ENCODE measurements at places on chromosomes 16 and 17. TPM values are rescaled to one million over a fixed set of nuclear protein-coding genes. Genes with fewer than 3 reads are reported as not detected.

- H3K4me3 ChIP-seq: no peak overlapping the region
- DNase-seq: no peak
- H3K4me1 ChIP-seq: no peaks in the 10 kb centered on the region
- no peaks in the 10 kb centered on the region for H3K36me3 ChIP-seq
Observed at GRCh38 chr17:51618476-51618875, 358.1 kb downstream of the UTP18 start.

GRCh38 chr17:39916918-39917317 lies 1.5 kb downstream of the GSDMB start:
- DNase-seq: no peak
- no peaks in the 10 kb centered on the region for H3K27me3 ChIP-seq
- H3K27ac ChIP-seq: peak overlapping the region; percentile 90
- H3K36me3 ChIP-seq: peaks cover 51% of the 10 kb centered on the region

DNA sequence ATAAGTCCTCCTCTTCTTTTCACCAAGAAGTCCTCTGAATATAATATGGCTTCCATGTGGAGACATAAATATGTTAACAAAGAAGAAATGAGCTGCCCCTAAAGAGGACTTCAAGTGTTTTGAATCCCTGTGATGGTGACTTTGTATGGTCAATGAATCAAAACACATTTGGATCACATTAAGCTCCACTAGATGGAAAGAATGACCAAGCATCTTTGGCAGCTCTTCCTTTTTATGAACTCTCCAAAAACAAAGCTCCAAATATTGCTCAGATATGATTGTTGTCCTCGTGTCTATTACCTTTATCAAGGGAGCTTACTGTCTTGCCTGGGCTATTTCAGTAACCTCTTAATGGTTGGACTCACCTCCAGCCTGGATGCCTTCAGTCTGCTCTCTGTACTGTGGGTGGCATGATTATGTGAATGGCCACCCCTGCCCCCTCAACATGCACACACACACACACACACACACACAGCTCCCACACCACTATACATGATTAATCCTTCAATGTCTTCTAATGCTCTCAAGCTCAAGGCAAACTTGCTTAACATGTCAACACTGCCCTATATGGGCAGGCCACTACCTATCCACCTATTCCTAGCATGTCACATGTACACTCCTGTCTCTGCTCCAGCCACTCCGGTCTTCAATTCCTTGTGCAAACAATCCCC lies 346.6 kb upstream of the SALL1 start:
- H3K27me3 ChIP-seq: no peaks in the 10 kb centered on the region
- DNase-seq: no peak
- no peaks in the 10 kb centered on the region for H3K4me1 ChIP-seq
- H3K4me3 ChIP-seq: no peak overlapping the region
- no peaks in the 10 kb centered on the region for H3K36me3 ChIP-seq
- no peak overlapping the region for H3K27ac ChIP-seq

GRCh38 chr16:75423723-75424104 lies 9.6 kb downstream of the CFDP1 start:
- H3K4me3 ChIP-seq: no peak overlapping the region
- H3K36me3 ChIP-seq: no peaks in the 10 kb centered on the region
- DNase-seq: no peak
- no peaks in the 10 kb centered on the region for H3K4me1 ChIP-seq
- peak overlapping the region; percentile 32 for H3K27ac ChIP-seq

- H3K27me3 ChIP-seq: peaks cover 4% of the 10 kb centered on the region
- no peak overlapping the region for H3K27ac ChIP-seq
- peak; percentile 35 for DNase-seq
Observed at GRCh38 chr17:46977348-46977747, 1.7 kb downstream of the RPRML start.

DNA sequence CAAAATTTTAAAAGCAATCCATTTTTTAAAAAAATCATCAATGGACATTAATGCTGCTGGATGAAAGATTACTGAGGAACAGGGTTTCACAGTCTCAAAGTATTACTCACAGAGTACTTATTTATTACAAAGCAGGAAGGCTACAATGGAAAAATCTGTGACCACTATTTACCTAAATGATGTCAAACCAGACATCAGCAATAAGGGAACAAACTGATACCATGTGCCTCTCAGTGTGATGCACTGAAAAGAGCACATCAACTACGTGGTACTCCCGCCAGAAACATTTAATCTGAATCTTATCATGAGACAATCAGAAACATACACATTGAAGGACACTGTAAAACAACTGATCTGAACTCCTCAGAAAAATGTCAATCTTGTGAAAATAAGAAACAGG lies 124.2 kb downstream of the PARN start:
- no peak for DNase-seq
- H3K4me3 ChIP-seq: no peak overlapping the region
- no peak overlapping the region for H3K27ac ChIP-seq
- H3K27me3 ChIP-seq: no peaks in the 10 kb centered on the region
- no peaks in the 10 kb centered on the region for H3K4me1 ChIP-seq
- H3K36me3 ChIP-seq: no peaks in the 10 kb centered on the region

GRCh38 chr16:27346819-27347218 lies 33.0 kb downstream of the IL4R start:
- no peaks in the 10 kb centered on the region for H3K27me3 ChIP-seq
- no peak overlapping the region for H3K27ac ChIP-seq
- H3K36me3 ChIP-seq: peaks cover 18% of the 10 kb centered on the region
- H3K4me1 ChIP-seq: no peaks in the 10 kb centered on the region

DNA sequence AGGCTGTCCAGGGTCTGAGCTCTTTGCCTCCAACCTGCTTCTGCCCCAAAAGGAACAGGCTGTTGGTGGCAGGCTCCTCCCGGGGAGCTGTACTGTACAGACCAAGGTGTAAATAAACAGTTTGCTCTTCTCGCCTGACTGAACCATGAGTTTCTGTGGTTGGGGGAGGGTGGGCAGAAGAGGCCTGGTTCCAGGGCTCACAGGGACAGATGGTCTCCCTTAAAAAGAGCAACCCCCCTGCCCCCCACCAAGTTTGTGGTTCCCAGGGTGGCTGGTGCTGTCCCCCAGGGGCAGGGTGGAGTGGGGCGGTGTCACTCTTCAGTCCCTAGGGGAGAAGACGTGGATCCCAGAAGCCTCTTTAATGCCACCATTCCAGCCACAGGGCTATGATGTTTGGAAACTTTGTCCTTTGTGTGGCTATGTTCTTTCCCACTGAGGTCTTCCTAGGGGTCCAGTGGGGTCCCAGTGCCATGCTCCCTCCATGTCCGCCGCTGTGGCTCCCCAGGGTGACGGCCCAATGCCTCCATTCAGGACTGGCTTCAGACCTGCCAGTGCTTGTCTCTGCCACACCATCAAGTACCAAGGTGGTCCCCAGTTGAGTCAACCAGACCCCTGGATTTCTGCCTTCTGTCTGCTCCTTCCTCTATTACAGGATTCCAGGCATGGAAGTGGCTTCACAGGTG lies 146.7 kb downstream of the RAB11FIP4 start:
- no peak for DNase-seq
- H3K4me1 ChIP-seq: no peaks in the 10 kb centered on the region
- no peak overlapping the region for H3K27ac ChIP-seq
- H3K27me3 ChIP-seq: no peaks in the 10 kb centered on the region
- H3K36me3 ChIP-seq: no peaks in the 10 kb centered on the region

DNA sequence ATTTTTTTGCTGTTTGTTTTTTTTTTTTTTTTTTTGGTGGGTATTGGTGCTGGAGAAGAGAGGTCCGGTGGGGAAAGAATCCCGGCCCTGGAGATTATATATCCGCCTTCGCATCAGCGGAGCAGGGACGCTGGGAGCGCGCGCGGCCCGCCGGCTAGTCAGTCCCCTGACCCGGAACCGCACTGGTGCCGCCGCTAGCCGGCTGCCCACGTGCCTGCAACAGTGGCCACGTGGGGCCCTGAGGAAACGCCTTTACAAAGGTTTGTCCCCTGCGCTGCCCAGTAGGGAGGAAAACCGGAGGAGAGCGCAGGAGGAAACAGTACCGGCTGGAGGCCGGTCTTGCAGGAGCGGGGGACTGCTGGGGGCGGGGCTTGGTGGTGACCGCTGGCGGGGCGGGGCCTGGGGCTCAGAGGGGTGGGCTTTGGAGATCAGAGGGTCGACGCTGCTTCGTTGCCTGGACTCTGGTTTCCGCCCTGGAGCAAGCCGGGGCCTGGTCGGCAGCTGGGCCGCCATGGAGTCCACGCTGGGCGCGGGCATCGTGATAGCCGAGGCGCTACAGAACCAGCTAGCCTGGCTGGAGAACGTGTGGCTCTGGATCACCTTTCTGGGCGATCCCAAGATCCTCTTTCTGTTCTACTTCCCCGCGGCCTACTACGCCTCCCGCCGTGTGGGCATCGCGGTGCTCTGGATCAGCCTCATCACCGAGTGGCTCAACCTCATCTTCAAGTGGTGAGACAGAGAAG lies at the start of gene G6PC3:
Gene G6PC3, plus strand, starts transcription at position 281 of the 743 bp plus-strand sequence. Its CDS starts 231 bp downstream, at position 512.
- H3K27me3 ChIP-seq: no peaks in the 10 kb centered on the region
- peak within 1 kb of the TSS; percentile 63 for H3K4me3 ChIP-seq
- DNase-seq: peak; percentile 97
- no peaks in the 10 kb centered on the region for H3K36me3 ChIP-seq
- H3K4me1 ChIP-seq: peaks cover 25% of the 10 kb centered on the region

DNA sequence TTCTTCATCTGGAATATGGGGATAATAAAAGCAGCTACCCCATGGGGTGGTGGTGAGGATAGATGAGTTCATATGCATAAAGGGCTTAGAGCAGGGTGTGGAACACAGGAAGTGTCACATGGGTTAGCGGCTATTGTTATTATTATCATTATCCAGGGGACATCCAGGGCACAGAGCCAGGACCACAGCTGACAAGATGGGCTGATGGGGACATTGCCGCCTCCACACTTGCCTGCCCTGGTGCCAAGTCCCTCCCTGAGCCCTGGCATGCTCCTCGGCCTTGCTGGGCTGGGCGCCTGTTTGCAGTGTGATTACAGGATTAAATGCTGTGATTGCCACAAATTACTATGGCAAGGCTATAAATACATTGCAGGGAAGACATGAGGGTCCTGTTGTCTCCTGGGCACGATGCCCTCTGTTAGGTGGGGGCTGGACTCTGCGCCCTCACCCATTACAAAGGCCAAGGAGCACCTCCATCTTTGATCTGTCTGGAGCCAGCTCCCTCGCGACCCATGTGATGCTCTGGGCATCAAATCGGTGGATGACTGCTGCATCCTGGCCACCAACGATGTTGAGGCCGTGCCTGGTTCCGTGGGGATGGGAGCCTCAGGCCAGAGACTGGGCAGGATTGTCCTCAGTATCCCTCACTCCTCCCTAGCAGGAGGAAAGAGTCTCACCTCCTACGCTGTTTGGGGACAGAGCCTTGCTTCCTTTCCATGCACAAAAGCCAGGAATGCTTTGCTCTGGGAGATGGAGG lies 43.2 kb downstream of the PIMREG start:
- no peaks in the 10 kb centered on the region for H3K36me3 ChIP-seq
- no peak for DNase-seq
- H3K27me3 ChIP-seq: no peaks in the 10 kb centered on the region
- no peak overlapping the region for H3K4me3 ChIP-seq
- H3K4me1 ChIP-seq: no peaks in the 10 kb centered on the region

DNA sequence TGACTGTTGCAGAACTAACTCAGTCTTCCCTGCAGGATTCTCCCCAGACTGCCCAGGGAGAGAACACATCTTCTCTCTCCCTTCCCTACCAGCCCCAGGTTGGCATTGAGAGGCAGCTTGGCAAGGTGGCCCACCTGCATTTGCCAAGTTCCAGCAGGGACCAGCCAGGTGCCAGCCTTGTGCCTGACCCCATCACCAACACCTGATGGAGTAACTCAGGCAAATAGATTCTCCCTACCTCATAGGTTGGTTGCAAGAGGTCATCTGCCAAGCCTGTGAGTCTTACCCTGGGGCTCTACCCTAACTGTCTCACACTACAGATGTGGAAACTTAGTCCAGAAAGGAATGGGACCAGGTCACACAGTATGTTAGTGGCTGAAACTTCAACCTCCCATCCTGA lies 20.4 kb downstream of the BEAN1 start:
- no peaks in the 10 kb centered on the region for H3K36me3 ChIP-seq
- H3K4me3 ChIP-seq: no peak overlapping the region
- H3K27me3 ChIP-seq: peaks cover 5% of the 10 kb centered on the region
- no peaks in the 10 kb centered on the region for H3K4me1 ChIP-seq

- no peak for DNase-seq
- no peaks in the 10 kb centered on the region for H3K27me3 ChIP-seq
- no peak overlapping the region for H3K27ac ChIP-seq
- H3K4me3 ChIP-seq: no peak overlapping the region
- no peaks in the 10 kb centered on the region for H3K4me1 ChIP-seq
Observed at GRCh38 chr17:50189550-50190292, 11.7 kb downstream of the COL1A1 start.

DNA sequence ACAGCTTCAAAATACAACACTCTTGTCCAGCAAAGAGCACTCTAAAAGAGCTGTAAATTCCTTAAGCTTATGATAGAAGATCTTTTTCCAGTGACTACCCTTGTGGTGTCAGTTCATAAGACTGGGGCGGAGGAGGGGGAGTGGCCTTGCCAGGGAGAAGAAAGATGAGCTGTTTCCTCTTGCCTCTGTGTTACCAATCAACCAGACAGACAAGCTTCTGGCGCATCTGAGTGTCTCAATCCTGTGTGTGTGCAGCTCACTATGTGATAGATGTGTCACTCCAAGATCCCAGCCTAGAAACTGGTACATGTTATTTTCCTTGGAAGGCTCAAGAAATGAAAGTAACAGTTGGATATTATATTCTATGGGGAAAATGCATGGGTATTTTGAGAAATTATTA lies 167.4 kb upstream of the CACNG3 start:
- H3K36me3 ChIP-seq: no peaks in the 10 kb centered on the region
- H3K27ac ChIP-seq: no peak overlapping the region
- no peaks in the 10 kb centered on the region for H3K4me1 ChIP-seq

DNA sequence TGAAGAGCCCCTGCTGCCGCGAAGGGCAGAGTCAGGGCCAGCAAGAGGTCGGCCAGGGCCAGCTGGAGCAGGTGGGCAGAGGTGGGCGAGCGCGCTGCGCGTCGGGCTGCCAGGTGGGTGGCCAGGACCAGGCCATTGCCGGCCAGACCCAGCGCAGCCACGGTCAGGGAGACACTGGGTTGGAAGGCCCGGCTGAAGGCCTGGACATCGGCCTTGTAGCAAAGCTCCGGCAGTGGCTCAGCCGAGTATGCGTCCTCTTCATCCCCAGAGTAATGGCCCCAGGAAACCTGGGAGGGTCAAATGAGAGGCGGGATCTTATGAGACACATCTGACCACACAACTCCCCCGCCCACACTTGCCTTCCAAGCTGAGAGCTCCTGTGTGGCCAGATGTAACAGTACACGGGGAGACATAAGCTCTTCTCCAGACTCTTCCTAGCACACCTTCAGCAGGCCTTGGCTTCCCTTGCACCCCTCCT lies 1.3 kb downstream of the CCR10 start:
- DNase-seq: no peak
- H3K4me3 ChIP-seq: peak overlapping the region; percentile 27
- peaks cover 2% of the 10 kb centered on the region for H3K4me1 ChIP-seq
- H3K27me3 ChIP-seq: peaks cover 59% of the 10 kb centered on the region
- no peaks in the 10 kb centered on the region for H3K36me3 ChIP-seq

ABCC11 gene
- polyA plus RNA-seq: 0.22 TPM

TSNAXIP1 gene
- polyA plus RNA-seq: 0.80 TPM

GINS3 gene
- 1.4 TPM for polyA plus RNA-seq

TRPV3 gene
- polyA plus RNA-seq: 9.4 TPM

NTN3 gene
- not detected for polyA plus RNA-seq

Data from small intestine (tissue), 16 donors.